ENCODE measurements at places on chromosomes 12 and 14.

DNA sequence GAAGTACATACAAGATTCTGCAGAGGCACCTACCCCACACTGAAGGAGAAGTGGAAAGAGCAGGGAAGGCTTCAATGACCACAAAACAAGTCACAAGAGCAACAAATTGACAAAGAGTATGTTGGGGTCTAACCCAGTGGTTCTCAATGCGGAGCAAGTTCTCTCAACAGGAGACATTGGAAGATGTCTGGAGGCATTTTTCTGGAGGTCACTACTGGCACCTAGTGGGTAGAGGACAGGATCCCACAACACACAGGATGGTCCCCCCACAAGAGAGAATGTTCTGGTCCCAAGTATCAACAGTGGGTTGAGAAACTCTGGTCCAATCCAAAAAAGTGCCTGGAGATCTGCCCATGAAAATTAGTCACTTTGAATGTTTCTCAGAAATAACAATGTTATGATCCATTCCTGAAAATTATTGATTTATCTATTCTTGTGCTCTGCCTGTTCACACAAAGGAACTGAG is 3.4 kb downstream of the SSH1 start:
- DNase-seq: no peak

DNA sequence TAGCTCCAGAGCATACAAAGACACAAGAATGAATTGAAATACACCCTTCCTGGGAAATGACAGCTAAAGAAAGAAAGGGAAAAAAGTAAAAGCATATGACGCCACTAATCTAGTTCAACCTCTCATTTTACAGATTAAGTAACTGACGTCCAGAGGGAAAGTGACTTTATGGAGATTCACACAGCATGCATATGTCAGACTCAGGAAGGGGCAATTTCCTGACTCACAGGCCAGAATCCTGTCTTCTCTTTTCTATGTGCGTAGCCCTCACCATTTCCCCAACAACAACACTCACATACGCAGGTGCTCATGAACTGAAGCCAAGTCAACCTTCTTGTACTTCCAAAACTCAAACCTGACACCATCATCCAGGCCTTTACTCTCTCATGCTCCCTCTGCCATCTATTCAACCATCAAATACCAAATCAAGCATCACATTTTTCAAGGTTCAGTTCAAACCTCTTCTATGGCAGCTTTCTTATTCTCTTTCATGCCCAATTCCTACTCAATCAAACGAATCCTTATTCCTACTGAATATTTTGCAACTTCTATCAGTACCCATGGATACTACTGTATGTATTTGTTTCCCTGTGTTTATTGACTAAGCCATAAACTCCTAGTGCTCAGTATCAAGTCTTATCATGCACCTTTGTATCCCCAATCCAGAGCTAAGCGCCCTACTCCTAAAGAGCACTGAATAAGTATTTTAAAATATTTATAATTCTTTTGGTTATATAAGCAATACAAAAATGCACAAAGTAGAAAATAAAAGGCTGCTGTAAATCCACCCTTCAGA is 52.8 kb downstream of the STXBP6 start:
- DNase-seq: no peak

DNA sequence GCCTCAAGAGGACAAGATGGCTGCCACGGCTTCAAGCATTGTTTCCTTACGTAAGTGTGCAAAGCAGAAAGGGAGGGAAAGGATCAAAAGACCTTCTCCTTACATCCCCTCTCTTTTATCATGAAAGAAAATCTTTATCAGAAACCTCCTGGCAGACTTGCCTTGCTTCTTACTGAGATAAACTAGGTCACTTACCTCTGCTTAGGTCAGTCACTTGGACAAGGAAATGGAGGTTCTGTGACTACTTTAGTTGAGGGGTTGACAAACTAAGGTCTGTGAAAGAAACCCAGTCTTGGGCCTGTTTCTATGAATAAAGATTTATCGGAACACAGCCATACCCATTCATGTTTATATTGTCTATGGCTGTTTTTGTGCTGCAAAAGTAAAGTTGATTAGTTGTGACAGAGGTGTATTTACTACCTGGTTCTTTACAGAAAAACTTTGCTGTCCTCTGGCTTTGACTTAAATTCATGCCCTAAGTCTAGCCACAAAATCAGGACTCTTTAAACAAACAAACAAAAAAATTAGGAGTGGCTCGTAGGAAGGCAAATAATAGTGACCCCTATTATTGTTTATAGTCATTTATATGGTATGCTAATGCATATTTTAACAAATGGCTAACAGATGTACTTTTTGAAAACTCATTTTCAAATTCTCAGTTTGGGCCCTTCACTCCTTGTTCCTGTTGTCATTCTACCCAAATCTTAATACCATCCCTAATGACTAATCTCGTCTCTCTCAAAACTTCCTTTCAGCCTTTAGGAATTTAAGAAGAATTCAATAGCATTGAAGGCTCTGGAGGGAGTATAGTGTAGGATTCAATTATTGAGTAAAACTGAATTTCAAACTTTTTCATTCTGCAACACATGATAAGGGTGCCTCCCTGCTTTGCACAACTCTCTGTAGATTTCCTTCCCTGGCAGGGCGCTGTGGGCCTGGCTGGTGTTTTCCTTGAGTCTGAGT is 42.0 kb upstream of the ATP2B1 start:
- no peak for DNase-seq

DNA sequence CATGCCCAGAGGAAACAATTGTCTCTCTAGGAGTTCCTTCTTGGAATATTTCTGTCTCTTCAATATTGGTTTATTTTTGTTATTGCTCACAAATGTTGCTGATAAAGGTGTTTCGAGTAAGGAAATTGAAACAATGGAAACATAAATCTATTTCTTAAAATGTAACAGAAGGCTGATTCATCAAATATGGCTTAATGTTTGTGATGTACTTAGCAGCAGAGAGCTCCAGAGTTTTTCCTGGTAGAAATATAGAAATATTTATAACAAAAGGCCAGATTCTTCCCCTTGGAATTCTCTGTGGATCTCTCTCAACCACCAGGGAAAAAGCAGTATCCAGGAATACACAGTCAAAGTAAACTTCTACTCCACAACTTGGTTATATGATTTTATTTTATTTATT is 149.2 kb upstream of the LRIG3 start:
- DNase-seq: no peak

GRCh38 chr14:60171690-60172089 is 6.5 kb upstream of the DHRS7 start:
- DNase-seq: no peak

GRCh38 chr12:71865757-71866536 is 26.4 kb downstream of the TBC1D15 start:
- DNase-seq: no peak

DNA sequence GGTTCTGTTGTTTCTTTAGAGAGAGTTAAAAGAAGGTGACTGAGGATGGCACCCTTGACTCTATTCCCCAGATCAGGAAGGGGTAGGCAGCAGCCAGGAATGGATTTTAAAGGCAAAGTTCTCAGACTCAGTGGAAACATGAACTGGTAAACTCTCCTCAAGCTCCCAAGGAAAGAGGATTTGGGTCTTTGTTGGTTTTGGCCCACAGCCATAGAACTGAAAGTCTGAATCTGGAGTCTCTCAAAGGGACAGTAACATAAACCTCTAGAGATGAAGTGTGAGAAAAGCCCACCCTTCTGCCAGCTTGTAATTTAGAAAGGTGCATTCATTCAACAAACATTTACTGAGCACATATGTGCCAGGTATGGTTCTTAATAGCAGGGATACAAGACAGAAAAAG is 28.6 kb upstream of the BLTP3B start:
- no peak for DNase-seq

DNA sequence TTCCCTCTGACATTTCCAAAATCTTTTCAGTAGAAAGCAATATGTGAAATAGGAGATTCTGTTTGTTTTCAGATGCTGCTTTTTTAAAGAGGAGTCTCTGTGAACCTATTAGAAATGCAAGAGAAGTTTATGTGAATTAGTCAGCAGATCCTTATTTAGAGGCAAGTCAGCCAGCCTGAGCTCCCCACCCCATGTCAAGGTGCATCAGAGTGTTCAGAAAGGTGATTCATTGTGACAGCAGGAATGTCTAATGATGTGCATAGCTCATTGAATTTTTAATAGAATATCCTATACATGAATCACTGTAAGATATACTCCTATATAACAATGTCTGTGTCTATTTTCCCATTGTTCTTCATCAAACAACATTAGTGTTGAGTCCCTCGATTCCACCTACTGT is 1222.4 kb upstream of the USP15 start:
- no peak for DNase-seq

GRCh38 chr12:14975457-14975856 is 2.6 kb downstream of the PDE6H start:
- no peak for DNase-seq

DNA sequence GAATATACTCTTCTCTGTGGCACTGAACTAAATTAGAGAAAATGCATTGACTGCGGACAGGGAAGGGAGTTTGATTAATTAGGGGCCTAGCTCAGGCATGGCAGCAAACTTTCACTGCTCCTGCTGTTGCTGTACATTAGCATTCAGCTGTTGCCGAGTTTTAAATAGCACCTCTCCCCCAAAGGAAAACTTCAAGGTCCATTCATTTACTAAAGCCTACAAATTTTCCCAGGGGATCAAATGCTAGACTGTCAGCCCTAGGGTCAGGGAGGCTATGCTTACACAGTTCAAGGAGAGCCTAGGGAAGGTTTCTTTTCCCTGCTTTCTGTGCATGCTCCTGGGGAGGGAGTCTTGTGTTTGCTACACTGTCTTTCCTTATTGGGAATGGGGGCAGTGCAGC is 60.0 kb upstream of the GZMB start:
- DNase-seq: no peak

- DNase-seq: no peak
Measured at GRCh38 chr12:116420227-116420880, 138.8 kb upstream of the MAP1LC3B2 start.

DNA sequence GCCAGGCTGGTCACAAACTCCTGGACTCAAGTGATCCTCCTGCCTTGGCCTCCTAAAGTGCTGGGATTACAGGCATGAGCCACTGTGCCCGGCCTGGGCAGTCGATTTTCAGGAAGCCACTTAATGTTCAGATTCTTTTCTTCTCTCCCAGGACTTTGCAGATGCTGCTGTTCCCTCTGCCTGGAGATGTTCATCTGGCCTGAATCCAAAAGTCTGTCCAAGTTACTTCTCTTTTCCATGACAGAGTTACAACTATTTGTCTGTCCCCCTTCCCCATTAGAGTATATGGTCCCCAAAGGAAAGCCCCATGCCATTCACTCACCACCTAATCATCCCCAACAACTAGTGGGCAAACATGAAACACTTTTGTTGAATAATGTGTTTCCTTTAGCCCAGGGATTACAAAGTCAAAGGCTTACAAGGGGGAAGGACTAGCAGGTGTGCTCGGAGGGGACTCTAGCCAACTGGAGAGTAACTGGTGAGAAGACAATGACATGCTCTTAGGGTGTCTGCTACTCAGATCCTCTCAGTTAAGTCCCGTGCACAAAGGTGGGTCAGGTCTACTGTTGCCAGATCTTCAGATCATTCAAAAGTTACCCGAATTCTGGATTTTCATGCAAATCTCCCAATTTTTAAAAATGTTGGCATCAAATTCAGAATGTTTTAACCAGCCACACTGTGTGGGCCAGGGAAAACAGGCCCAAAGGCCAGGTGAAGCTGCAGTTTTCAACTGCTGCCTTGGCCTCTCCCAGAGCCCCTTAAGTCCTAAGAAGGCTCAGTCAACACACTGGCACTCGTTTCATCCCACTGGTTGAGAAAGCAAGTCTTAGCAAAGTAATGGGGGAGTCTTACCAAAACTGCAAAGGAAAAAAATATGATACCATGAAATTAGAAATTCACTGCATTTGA is 29.6 kb downstream of the NUDT4 start:
- DNase-seq: no peak

GRCh38 chr12:117356048-117356447 is 5.4 kb downstream of the NOS1 start:
- no peak for DNase-seq

DNA sequence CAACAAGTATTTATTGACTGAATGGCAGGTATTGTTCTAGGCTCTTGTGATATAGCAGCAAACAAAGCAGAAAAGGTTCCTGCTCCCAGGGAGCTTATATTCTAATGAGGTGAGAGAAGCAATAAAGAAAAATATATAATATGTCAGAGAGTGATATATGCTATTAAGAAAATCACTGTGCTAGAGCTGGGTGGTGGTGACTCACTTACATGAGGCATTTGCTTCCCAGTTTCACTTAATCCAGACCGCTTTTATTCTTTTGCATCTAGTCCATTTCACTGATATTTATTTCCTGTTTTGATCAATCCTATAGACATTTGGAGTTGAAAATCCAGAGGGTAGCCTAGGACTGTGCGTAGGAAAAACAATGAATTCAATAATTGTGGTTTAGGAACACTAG is 17.5 kb downstream of the TRHDE start:
- no peak for DNase-seq

DNA sequence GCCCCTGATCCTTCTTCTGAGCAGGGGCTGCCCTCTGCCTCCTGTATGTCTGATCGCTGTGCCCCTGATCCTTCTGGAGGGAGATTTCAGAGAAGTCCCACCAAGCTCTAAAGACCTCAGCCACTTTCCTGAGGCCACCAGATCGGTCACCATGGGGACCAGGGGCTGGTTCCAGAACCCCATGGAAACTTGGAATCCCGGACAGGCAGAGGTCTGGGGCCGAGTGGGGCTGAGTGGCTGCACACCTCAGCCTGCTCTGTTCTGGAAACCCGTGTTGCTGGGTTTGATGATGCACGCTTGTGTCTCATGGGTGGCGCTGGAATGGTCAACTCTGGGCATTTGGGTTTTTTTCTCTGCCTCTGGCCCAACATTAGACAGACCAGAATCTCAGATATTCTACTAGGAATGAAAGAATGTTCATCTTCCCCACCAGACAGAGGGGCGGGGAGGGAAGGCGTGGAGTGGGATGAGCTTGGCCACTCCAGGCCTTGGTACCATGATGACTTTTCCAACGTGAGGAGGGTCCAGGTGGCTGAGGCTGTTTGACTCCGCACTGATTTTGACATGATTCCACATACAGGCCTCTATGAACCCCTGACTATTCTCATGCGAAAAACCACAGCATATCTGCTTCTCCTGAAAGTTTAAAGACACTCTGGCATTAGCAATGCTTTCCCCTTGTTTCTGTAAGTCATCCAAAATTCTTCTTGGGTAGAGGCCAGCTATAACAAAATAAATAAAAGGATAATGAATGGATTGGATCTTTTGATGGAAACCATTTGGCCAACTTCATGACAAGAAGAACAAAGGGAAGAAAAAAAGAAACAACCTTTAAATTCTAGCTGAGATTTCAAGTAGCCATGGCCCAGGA is 114.5 kb downstream of the ADGRD1 start:
- no peak for DNase-seq

- DNase-seq: no peak
Measured at GRCh38 chr12:4579305-4580102, 17.5 kb downstream of the DYRK4 start.

DNA sequence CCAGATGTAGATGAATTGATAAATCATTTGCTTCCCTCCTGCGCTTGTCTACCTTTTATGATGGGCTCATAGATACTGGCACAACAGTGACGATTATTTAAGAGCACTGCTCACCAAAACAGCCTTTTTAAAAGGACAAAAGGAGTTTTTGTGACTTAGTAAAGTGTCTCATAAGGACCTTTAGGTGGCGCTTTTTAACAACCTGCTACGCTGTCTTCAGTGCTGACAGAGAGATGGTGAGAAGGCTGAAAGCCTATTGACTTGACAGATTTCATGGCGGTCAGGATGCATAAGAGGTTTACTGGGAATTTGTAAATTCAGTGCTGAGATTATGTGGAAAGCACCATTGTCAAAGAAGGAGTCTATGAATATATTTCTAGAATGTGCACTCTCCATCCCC is 87.6 kb downstream of the SLC15A5 start:
- DNase-seq: no peak

Measured in CD4-positive, alpha-beta T cell treated with Interleukin-6 for 4 hours (primary cell).